A172 (cell line): ENCODE measurements at places on chromosomes 2 and 18. TPM values are rescaled to one million over a fixed set of nuclear protein-coding genes. Genes with fewer than 3 reads are reported as not detected.

GRCh38 chr2:17749753-17750438 is 3.7 kb downstream of the SMC6 start:
- no peak for DNase-seq

DNA sequence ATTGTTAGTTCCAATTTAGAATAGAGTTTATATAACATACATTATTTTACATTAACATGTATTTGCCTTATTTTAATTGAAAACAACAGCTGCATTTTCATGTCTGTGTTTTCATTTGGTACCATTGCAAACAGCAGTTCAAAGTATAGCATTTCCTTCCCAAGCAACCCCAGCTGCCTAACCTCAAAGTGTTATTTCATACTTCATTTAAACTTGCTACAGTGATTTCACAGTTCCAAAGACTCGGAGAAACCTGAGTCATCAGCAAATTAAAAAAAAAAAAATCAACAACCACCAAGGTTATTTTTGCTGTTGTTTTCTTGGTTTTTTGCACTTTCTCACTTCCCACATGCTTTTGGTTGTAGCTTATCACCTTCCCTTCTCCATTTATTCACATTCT is 236.5 kb upstream of the SPHKAP start:
- peak; percentile 24 for DNase-seq

GRCh38 chr2:60385648-60386047 is 167.8 kb downstream of the BCL11A start:
- peak; percentile 56 for DNase-seq

- no peak for DNase-seq
Measured at GRCh38 chr2:37748541-37748940, 77.1 kb upstream of the CDC42EP3 start.

GRCh38 chr2:96470636-96471035 is 34.5 kb downstream of the NEURL3 start:
- DNase-seq, result no peak

DNA sequence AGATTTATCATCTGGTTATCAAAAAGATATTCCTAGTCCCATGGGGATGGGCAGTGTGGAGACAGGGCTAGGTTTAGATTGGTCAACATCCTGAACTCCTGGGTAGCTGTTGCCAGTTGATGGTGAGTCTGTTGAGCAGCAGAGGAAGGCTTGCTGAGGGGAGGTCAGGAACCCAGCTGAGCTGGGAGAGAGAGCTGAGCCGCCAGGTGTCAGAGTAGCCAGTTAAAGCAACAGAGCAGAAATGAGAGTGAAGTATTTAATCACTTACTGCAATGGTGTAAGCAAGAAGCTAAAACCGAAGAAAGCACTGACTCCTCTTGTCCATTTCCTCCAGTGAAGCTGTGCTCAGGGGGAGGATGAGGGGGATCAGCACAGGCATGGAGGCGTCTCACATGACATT is 29.6 kb downstream of the SMYD1 start:
- no peak for DNase-seq

Gene EMILIN2
- total RNA-seq, result 1.7 and 4.3 TPM in 2 replicates

Gene ACTG2
- not detected in 2 replicates for total RNA-seq

Gene OTOS
- not detected in 2 replicates for total RNA-seq

Gene GAREM2
- total RNA-seq, result 3.8 and 5.3 TPM in 2 replicates
